ENCODE measurements at places on chromosomes 4 and X.
A peak's percentile ranks its signal among the peaks of the same experiment; 100 is the strongest.

DNA sequence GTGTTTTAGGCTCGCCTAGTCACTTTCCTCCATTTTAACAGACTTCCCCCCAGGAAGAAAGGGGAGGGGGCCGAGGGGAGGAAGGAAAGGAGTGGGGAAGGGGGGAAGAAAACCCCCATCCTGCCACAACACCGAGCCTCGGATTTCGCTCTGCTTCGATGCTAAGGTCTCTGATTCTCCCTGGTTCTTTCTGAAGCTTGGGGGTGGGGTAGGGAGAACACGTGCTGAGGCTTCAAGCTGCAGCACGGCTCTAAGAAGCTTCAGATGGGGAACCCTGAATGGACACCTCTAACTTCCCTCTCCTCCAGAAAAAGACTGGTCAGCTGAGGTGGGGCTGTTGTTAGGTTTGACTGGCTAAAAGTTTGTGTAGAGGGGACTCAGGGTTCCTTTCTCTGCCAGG, 61.8 kb downstream of the RHOH start:
- DNase-seq, result no peak

- DNase-seq, result no peak
These were observed 72.6 kb downstream of the TMEM131L start for GRCh38 chr4:153538487-153539357.

DNA sequence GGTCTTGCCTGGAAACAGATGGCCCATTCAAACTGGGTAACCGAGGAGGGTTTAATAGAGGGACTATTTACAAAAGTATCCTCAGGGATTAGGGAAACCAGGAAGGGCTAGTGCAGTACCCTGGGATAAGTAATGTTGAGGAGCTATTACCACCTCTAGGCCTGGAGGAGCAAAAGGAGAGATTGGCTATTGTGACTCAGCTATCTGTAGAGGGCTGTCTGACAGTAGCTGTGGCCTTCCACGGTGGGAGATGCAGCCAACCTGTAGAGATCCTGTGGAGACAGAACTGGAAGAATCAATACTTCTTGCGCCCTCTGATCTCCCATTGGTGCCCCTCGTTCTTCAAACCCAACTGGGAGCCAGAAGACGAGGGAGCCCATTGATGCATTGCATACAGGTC, 34.1 kb upstream of the RPS6KA3 start:
- no peak for DNase-seq

- DNase-seq, result no peak
These were observed 1372.9 kb downstream of the TECRL start for GRCh38 chr4:63036159-63036866.

- DNase-seq, result no peak
These were observed 158.1 kb downstream of the ATP10D start for GRCh38 chr4:47642985-47643760.

DNA sequence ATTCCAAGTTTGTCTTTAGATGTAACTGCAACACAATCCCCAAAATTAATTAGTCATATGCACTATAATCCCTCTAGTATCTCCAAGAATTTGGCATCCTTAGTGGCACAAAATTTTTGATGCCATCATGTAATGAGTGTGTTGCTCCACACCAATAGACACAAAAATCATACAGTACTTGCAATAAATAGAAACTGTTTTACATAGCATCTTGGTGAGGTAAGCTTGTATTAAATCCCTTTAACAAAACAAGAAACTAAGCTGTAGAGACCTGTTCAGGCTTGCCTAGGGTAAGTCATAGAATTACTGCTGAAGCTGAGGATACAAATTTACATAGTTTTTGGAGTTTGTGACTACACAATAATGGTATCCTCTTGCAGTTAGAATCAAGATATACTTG, 64.5 kb upstream of the PRSS12 start:
- DNase-seq, result no peak

- DNase-seq, result no peak
These were observed 880 bp upstream of the TEX13A start for GRCh38 chrX:105221374-105221773.

- no peak for DNase-seq
These were observed 98.1 kb downstream of the TSPAN5 start for GRCh38 chr4:98560321-98560720.

DNA sequence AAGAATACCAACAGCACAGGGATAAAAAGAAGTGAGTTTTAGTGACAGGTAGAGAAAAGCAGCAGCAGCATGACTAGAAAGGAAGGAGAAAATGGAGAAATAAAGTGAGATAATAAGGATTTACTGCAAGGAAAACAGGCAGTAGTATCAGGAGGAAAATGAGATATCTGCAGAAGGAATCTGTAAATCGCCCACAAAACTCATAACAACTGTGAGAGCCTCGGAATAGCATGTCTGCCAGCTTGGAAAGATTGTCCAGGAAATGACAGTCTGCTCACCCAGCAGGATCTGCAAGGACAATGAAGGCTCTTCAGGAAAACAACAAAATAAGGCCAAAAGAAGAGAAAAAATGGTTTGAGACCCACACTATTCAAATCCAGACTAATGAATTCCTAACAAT, 47.4 kb downstream of the CXXC4 start:
- no peak for DNase-seq

- DNase-seq, result no peak
These were observed 110.5 kb downstream of the PCDH18 start for GRCh38 chr4:137421796-137422195.

- no peak for DNase-seq
These were observed 386.1 kb upstream of the HS3ST1 start for GRCh38 chr4:11814758-11815157.

GRCh38 chr4:110231869-110232268, 33.5 kb upstream of the ELOVL6 start:
- no peak for DNase-seq

GRCh38 chrX:124215786-124216185, 116.7 kb upstream of the TEX13D start:
- no peak for DNase-seq

- DNase-seq, result no peak
These were observed 15.0 kb downstream of the BRCC3 start for GRCh38 chrX:155086202-155086840.

DNA sequence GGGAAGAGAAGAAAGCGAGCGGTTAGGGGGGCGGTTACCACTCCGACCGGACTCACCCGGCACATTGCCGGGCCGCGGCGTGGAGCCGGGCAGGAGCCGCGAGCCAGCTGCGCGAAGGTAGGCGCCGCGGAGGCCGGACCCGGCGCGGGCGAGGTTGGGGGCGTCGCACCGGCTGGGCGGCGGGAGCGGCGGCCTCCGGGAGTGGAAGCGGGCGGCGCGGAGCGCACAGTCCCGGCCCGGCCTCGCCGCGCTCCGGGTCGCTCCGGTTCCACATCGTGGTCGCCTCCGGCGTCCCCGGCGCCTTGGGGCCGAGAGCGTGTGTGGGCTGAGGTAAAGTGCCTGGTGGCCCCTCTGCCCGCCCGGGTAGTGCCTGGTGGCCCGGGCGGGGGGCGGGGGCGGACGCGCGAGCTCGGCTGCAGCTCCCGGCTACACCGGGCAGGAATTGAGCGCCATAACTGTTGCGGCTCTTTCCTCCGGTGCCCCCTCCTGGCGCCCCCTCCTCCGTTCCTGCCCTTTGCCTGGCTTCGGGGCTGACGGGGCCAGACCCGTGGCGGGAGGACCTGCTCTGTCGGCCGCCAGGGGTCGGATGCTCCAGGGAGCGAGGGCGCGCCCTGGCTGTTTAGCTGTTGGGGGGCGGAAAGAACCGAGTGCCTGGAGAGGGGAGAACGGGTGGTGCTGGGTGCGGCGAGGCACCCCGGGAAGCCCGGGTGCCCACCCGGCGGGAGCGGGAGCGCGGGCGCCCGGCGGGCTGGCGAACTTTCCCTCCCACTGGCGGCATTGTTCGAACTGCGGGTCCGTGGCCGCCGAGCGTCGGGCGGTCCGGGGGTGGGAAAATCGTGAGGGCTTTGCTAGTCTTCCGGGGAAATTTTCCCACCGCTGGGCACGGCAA, 626 bp downstream of the JADE3 start:
- DNase-seq, result peak; percentile 26

DNA sequence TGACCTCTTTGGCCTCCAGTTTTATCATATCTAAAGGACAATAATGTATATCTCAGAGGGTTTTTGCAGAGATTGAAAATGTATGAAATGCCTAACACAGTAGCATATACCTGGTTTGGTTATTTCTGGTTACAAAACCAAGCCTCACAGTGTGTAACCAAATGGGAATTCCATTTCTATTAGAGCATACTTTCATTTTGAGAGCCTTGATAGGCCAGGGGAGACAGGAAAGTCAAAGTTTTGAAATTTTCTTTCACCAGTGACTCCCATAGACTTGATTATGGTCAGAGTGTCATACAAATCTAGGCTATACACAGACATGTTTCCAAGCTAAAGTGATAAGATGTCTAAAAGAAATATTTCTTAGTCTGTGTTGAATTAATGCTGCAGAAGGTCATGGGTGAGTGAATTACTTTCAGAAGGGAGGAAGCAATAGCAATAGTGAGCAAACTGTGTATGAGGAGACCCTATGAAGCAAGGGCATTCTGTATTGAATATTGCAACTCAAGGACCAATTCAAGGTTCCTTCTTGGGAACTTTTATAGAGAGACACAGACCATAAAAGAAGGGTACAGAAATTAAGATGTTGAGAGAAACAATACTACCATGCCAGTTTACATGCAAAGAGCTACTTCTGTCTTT, 151.1 kb downstream of the PDE5A start:
- no peak for DNase-seq

- no peak for DNase-seq
These were observed 35.5 kb upstream of the ADH4 start for GRCh38 chr4:99179626-99180025.
